ENCODE measurements at places on chromosomes 7 and 10. TPM values are rescaled to one million over a fixed set of nuclear protein-coding genes. Genes with fewer than 3 reads are reported as not detected.
A peak's percentile ranks its signal among the peaks of the same experiment; 100 is the strongest.

DNA sequence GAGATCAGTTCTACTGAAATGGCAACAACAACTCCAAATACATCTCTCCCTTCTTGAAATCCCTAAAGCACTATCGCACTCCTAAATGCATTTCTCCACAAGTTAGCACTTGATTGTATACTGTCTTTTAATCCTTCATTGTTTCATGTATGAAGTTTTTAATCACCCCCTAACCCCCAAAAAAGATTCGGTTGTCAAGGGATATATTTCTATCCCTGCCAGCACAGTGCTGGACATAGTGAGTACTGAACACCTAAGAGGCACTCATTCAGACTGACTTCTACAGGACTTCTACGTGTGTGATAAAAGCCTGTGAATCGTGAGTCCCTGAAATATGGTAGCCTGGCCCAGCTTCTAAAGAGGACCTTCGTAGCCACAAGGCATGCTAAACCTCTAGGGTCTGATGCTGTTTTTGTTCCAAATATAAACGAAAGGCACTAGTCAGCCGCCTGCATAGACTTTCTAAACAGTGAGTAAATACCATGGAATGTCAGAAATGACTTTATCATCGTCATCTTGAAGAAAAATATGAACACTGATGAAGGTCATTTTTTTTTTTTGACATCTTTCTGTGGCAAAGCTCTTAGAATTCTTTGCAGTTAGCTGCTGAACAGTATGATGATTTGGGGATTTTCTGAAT is 14.6 kb upstream of the ZSCAN21 start:
- no peak for DNase-seq

- no peak for DNase-seq
These were observed 122.3 kb downstream of the SH3PXD2A start for GRCh38 chr10:103733045-103733419.

The FAM53B gene
- 14.4 TPM for total RNA-seq

GRCh38 chr10:612696-613095 is 76.8 kb downstream of the DIP2C start:
- DNase-seq, result no peak

GRCh38 chr7:135186261-135186540 is 15.7 kb upstream of the CYREN start:
- DNase-seq, result no peak

DNA sequence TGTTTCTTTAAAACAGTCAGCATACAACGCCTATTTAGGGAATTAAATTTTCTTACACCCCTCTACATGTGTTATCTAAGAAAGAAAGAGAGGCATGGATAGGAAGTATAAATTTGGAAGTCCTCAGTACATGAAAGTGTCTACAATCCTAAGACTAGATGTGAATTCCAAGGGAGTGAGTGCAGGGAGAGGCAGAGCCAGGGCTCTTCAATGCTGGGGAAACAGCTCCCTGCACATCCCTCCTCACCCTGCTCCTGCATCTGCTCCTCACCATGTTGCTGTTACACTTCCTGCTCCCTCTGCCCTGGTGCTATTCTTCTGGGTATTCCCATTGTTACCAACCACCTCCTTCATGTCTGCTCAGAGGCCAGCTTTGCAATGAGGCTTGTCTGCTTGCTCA is 229.1 kb upstream of the AKR1E2 start:
- no peak for DNase-seq

The UCN3 gene
- total RNA-seq, result not detected

- DNase-seq, result no peak
These were observed 52.7 kb upstream of the APBB1IP start for GRCh38 chr10:26385443-26385842.

DNA sequence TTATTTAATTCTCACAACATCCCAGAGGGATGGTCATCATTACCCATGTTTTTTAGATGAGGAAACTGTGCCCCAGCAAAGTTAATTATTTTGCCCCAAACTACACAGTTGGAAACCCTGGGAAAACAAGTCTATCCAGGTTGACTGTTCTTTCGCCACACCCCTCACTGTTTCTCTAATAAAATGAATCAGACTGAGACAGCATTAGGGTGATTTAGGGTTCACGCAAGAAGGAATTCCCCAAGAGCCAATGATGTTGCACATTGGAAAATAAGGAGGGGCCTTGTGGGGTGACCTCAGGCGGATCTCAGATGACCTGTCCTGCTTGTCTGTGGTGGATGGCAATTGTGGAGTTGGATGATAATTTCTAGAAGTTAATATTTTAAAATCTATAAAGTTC is 135.7 kb upstream of the TBX20 start:
- DNase-seq, result no peak

DNA sequence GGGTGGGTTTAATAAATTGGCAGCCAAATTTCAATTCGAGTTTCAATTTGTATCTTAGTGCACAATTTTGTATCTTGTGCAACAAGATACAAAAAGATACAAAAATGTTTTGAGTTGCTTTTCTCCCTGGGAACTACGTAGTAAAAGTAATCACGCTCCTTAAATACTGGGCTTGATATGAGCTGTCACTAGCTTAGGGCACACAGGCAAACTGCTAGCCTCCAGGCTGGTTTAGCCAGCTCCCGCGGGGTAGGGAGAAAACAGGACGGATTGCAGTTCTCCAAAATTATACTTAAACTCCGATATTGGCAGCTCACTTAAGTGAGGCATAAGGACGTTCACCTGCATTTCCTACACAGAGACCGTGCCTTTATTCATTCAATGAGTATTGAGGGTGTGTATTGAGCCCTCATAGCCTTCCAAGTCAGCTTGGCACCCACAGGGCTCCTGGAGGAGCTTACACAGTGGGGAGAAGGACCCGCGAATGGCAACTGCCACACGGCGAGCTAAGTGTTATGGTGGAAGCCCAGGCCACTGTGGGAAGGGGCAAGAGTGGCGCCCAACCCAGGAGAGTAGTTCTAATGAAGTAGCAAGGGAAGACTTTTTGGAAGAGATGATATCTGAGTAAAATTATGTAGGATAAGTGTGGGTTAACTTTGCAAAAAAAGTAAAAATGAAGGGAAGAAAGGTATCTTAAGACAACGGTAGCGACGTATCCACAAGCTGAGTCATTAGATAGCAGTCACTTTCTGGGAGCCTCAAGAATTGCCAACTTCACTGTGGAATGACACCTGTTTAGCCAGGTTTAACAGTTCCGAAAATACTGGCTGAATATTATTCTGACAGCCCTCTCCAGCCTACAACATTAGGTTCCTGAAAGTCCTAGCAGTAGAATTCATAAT is 1.6 kb upstream of the EPC1 start:
- DNase-seq, result no peak

- DNase-seq, result no peak
These were observed 716.5 kb downstream of the INHBA start for GRCh38 chr7:40986351-40986873.

The PTEN gene
- total RNA-seq, result 48.7 TPM

- DNase-seq, result no peak
These were observed 167.2 kb downstream of the CDC14C start for GRCh38 chr7:49091519-49091918.

DNA sequence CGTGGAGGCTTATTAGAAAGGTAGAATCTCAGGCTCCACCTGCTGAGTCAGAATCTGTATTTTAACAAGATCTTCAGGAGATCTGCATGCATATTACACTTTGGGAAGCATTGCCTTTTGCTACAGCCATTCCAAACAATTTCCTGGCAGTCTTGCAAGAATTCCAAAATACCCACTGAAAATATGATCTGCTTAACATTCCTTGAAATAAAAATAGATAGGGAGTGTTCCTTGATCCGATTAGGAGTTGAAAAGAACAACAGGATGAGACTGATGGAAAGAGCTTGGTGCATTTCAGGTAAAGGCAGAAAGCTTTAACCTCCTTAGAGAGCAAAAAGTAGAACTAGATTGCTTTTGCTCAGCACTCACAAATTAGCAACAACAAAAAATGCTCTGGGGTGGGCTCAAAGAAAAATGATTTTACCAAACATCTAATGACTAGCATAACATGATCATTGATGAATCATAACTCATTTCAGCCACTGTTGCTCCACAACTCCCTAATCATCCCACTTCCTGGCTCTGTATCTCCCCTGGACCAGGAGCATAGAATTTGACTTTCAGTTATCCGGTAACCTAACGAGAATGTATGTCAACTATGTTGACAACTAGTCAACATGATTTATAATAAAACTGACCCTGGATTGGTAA is 115.2 kb downstream of the RNLS start:
- DNase-seq, result no peak

- DNase-seq, result no peak
These were observed 1073.0 kb upstream of the CELF2 start for GRCh38 chr10:9944690-9945089.

DNA sequence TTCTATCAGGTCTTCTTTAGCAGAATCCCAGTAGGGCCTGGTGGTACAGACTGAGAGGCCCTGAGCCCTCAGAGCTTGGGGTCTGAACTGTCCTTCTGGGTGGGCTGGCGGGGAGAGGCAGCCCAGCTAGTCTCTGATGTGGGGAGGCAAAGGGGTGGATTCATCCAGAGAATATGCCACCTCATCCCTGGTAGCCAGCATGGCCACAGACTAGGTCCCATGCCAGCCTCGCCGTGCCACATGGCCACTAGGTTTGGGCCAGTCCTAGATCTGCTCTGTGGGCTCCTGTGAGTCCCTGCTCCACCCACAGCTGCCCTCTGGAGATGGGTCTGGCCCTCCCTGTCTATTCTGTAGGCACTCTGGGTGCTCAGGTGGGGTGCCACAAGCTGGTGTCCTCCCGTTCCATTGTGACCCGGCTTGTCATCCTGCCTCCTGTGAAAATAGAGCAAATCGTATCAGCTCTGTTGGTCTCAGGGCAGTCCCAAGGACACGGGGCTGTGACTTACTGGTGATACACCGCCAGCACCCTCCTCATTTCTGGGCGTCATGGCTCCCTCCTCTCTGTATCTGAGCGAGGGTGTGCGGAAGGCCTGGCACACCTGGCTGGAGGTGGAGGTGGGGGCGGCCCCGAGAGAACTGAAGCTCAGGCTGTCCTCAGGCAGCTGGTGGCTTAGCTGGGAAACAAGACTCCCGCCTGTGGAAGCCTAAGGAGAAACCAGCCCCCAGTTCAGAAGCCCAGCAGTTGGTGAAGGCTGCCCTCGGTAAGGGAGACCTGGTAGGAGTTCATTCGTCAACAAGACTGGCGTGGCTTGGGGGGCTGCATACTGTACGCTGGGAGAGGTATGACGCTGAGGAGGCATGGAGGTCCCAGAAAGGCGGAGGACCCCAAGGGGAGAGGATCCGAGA is 33.3 kb downstream of the UNC5B start:
- no peak for DNase-seq

DNA sequence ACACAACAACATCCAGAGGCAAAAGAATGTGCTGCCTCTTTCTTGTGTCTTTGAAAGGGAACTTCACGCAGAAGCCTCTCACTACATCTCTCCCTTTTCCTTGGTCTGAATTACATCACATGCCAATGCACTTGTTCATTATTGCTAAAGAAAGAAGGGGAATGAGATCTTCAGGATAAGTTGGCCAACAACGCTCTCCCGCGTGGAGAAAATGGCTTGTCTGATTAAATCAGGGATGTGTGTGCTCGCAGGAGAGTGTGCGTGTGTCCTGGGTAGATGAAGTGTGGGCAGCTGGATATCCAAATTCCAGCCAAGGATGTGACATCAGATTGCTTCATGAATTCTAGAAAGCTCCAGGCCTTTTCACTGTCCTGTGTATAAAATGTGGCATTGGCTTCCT is 541.6 kb upstream of the FZD8 start:
- no peak for DNase-seq

DNA sequence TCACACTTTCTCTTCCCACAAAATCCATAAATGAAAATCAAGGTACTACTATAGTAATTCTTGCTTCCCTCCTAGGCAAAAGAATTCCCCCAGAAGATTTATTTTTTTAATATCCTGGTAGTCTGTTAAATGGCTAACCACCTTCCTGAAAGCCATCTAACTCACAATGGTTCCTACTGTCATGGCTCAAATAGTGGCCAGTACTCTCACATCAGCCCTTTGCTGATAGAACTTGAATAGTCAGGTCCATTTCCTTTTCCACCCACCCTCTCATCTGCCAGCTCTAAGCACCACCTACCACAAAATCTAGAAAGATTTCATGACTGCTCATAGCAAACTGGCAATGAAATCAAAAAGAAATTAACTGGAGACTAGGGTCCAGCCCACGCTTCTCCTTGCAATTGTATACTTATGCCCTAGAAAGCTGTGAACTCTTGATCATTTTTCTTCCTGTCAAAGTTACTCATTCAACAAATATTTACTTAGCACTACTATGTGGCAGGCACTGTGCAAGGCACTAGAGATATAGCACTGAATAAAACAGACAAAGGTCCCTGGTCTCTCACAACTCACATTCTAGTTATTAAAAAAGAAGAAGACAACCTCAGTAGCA is 60.4 kb downstream of the ARMH3 start:
- no peak for DNase-seq

- DNase-seq, result no peak
These were observed 50.1 kb upstream of the TMEM72 start for GRCh38 chr10:44860811-44861736.

The COPG2 gene
- total RNA-seq, result 51.3 TPM

GRCh38 chr10:44985175-44985681 is 6.6 kb upstream of the DEPP1 start:
- DNase-seq, result no peak

The ZNF503 gene
- total RNA-seq, result 0.27 TPM

- no peak for DNase-seq
These were observed 90.9 kb upstream of the PIP4K2A start for GRCh38 chr10:22805304-22805703.

GRCh38 chr10:77771450-77771849 is 133.8 kb upstream of the KCNMA1 start:
- DNase-seq, result no peak

The FGF8 gene
- total RNA-seq, result 3.9 TPM

The WDR37 gene
- 10.5 TPM for total RNA-seq

- DNase-seq, result no peak
These were observed 31.6 kb downstream of the DYDC1 start for GRCh38 chr10:80324891-80325364.

- DNase-seq, result no peak
These were observed 998.7 kb downstream of the LRMDA start for GRCh38 chr10:76430061-76430645.

- DNase-seq, result no peak
These were observed 126.0 kb upstream of the WNT16 start for GRCh38 chr7:121202834-121203233.

DNA sequence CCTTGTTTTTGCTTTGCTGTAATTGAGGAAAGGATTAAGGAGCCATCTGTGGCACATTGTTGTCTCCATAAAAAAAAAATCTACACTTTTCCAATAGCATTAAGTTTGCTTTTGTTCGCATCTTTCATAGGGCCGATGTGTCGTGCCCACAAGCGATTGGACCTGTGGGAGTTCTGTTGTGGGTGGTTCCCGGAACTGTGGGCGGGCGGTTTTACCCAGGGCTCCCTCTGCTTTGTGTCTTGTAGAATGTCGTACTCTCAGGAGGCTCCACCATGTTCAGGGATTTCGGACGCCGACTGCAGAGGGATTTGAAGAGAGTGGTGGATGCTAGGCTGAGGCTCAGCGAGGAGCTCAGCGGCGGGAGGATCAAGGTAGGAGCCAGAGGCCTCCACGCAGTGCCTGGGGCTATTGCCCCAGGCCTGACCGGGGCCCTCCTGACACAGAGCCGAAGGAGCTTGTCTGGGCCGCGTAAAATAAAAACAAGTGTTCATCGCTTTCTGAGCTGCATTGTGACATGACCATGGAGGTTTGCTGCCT is 92.4 kb downstream of the ACTR3B start:
- peak; percentile 34 for DNase-seq
